ENCODE measurements at places on chromosomes 16 and 17. TPM values are rescaled to one million over a fixed set of nuclear protein-coding genes. Genes with fewer than 3 reads are reported as not detected.

DNA sequence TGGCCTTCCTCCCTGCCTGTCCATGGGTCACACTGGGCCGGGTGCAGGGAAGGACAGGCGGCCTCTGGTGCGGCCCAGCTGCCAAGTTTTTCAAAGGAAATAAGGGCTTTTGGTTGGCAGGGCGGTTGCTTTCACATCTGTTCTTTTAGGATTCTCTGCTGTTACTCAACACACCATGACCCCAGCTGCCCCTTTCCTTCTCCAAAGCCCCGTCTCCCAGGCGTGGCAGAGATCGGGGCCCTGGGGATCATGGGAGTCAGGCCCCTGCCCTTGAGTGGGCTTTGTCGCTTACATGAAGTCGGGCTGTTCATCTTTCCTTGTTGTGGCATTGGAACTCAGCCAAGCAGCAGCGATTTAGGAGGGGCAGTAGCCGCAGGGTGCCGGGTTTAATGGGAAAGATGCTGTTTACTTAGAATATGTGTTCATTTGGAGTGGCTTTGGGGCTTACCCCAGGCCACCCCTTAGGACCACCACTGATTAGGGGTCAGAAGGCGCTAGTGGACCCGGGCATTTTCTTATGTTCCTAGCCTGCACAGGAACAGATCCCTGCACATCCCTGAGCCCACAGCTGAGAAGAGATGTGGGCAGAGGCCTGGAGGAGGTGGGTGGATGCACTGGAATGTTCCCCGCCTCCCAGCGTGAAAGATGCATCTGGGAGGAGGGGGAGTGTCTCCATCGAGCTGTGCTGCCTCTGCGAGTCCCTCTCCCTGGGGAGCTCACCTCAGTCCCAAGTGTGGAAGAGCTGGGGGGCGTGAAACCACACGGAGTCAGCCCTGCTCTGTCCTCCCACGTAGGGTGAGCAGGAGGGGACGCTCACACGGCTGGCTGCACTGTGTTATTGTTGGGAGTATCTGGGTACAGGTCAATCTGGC lies 6.8 kb upstream of the ADCY7 start:
- peak; percentile 81 for DNase-seq

GRCh38 chr16:83994087-83994486 lies 26.0 kb downstream of the NECAB2 start:
- DNase-seq, result peak; percentile 46

The HOXB4 gene
- 0.75 TPM for total RNA-seq

DNA sequence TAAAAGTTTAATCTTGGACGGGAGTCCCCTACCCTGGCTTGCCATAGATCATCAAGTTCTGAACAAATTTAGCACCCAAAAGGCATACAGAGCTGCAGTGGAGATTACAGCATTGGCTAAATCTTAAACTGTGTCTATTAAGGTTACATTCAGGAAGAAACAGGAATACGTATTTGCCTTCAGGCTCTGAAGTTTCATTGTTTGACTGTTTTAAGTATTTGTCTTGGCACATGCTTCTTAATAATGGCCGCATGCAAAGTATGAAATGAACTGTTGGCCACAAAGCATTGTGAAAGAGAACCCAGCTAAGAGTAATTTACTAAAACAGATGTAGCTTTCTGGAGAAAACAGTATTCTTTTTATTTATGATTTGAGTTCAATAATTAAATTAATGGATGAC lies 63.9 kb upstream of the CNEP1R1 start:
- DNase-seq, result no peak

The NOTUM gene
- total RNA-seq, result 0.56 TPM

DNA sequence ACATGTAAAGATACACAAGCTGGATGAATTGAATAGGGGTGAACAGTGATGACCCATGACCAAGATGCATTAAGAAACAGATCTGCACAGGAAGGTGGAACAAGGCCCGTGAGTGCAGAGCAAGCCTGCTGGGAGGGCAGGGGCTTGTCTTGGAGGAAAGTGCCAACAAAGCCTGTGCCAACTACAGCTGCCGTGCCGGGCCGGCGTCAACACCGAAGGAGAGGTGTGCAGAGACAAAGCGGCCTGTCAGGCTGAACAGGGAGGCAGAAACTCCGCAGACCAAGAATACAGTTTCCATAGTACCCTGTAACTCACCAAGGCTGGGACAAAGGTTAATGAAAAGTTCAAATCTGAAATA lies 46.7 kb downstream of the ANKRD11 start:
- peak; percentile 57 for DNase-seq

The CHST5 gene
- 0.22 TPM for total RNA-seq

DNA sequence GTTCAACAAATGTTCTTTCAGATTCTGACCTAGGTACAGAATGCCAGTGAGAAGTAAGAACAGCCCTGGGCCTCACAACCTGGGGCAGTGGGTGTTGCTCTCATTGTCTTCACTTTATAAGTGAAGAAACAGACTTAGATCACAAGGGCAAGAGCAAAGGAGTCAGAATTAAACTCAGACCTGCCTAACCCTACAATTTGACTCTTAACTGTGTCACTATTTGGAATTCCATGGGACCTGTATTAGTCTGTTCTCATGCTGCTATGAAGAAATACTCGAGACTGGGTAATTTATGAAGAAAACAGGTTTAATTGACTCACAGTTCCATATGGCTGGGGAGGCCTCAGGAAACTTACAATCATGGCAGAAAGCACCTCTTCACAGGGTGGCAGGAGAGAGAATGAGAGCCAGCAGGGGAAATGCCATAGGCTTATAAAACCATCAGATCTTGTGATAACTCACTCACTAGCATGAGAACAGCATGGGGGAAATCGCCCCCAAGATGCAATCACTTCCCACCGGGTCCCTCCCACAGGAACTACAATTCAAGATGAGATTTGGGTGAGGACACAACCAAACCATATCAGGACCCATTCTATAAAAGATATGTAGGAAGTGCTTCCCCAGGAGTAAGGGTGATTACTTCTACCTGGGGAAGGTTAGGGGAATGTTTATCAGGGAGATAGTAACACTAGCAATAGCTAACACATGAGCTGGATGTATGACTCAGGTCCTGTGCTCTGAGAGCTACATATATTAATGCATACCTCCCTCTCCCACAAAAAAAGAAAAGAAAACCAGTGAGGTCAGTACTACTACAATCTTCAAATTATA lies 270.1 kb downstream of the SOX9 start:
- no peak for DNase-seq

GRCh38 chr17:5508810-5509209 lies 22.4 kb downstream of the MIS12 start:
- no peak for DNase-seq

- no peak for DNase-seq
These were observed 20.8 kb downstream of the ACTG1 start for GRCh38 chr17:81491761-81492160.

The BRIP1 gene
- 0.22 TPM for total RNA-seq

DNA sequence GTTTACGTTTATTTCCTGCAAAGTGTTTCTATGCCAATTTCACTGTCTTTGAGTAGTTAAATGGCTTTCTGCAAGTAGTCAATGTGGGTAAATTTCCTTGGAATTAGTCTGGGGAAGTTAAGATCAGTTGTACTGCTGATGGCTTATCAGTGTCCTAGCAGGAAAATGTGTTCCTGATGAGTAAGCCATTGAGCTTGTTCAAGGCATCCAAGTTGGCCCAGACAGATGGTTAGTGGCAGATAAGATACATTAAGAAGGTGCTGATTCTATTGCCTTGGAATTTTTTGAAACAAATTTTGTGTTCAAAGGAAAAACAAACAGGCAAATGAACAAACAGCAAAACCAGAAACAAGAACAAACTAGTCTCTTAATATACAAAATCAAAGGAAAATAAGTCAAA lies 258.4 kb downstream of the MAP2K6 start:
- no peak for DNase-seq

DNA sequence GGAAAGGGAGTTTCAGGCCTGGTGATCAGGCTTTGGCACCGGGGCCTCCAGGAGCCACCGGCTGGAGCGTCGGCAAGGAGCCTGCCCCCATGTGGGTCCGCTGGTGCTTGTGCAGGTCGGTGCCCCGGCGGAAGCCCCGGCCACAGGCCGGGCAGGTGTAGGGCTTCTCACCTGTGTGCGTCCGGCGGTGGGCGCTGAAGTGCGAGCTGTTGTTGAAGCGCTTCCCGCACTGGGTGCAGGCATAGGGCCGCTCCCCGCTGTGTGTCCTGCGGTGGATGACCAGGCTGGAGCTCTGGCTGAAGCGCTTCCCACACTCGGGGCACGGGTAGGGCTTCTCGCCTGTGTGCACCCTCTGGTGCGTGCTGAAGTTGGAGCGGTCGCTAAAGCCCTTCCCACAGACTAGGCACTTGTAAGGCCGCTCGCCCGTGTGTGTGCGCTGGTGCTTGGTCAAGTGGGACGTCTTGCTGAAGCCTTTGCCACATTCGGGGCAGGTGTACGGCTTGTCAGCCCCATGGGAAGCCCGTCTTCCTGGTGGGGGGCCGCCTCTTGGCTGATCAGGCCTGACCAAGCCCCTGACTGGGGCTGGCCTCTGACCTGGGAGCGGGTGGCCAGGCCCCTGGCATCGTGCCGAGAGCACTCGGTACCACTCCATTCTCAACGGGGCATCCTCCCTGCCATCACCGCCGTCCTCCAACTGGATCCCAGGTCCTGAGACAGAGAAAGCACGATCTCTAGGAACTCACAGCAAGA lies 14.4 kb downstream of the ZNF500 start:
- no peak for DNase-seq

DNA sequence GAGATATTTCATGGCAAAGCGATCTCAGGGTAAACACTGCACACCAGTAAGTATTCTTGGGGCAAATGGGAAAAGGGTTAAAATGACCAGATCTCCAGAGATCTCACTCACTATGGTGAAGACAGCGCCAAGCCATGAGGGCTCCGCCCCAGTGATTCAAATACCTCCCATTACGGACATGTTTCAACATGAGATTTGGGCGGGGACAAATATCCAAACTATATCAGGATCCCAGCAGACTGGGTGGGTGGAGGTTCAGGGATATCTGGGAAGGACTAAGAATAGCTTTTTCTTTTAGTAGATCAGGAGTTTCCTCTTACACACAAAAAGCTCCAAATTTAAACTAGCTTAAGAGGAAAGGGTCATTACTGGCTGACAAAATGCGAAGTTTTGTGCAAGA lies 181.7 kb downstream of the WWOX start:
- no peak for DNase-seq

GRCh38 chr17:4220655-4221054 lies 43.1 kb downstream of the ANKFY1 start:
- no peak for DNase-seq

The KIF2B gene
- not detected for total RNA-seq

DNA sequence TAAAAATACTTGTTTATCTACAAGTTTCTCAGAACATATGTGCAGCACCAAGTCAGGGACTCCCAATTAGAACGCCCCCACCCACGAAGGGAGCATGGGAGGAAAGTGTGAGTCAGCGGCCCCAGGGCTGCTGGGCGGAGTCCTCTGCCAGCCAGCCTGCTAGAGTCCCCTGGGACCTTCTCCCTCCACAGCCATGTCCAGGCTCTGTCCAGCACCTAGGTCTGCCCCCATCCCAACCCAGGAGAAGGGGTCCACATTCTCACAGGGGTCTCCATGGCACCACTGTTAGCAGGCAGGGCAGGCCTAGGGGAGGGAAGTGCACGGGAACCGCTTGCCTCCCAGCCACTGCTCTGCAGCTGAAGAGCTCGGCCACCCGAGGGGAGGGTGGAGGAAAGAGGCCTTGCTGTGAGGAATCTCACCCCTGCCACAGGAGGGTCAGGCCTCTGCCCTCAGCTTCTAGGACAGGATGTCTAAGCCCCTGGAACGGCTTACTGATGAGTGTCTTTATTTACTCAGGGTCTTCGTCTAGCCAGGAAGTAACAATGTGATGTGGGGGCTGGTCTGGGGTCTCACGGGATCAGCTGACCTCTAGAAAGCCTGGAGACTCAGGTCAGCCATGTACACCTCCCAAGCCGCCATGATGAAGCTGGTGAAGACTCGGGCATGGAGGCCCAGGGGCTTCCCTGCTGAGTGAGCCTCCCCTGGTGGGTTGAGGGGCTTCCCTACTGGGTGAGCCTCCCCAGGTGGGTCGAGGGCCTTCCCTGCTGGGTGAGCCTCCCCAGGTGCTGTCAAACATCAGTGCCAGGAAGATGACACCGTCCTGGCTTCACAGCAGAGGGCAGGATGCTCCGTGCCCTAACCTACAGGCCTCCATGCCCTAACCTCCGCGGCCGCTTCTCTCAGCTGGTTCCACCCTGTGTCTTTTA lies 190.3 kb downstream of the RBFOX3 start:
- no peak for DNase-seq

DNA sequence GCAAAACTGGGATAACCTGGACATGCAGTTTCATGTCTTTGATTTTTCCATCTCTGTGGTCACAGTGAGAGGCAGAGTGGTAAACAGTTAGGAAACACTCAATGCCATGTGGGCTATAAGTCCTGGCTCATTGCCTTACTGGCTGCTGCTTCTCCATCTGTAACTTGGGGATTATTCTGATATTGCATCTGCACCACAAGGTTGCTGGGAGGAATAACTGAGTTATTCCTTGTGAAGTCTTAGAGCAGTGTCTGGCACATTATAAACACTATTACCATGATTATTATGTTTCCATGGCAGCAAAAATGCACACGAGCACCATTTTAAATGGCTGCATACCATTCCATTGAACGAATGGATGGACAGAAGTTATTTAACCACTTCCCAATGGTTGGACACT lies 111.7 kb upstream of the CDH5 start:
- no peak for DNase-seq

DNA sequence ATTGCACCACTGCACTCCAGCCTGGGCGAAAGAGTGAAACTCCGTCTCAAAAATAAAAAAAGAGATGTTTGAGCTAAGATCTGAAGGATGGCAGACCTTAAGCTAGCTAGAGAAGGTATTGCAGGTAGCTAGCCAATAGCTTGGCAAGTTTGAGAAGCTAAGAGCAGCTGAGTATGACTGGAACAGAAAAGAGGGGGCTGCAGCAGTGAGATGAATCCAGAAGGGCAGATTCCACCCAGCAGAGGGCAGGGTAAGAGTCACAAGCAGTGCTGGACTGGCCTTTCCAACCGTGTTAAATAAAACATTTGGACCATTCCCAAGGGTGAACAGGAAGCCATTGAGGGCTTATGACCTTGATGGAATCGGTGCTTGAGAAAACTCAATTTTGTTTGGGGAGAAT lies 5.7 kb upstream of the PHAF1 start:
- DNase-seq, result no peak

DNA sequence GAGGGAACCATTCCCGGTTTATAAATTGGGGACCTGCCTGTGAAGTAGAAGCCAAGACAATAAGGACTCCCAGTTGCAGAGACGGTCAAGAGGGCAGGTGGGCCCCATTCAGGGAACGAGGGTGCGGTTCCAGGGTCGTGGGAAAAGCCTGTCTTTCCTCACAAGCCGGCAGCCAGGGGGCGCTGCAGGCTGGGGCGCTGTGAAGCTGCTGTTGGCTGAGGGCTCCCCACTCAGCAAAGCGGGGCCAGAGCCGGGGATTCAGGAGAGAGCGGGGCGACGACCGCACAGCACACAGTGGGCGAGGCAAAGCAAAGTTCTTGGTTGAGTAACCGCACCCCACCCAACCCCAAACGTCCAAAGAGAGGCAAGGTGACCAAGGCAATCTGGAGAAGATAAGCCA lies 24.9 kb downstream of the CDRT15 start:
- peak; percentile 54 for DNase-seq
